ENCODE measurements at places on chromosomes 16 and 17.

DNA sequence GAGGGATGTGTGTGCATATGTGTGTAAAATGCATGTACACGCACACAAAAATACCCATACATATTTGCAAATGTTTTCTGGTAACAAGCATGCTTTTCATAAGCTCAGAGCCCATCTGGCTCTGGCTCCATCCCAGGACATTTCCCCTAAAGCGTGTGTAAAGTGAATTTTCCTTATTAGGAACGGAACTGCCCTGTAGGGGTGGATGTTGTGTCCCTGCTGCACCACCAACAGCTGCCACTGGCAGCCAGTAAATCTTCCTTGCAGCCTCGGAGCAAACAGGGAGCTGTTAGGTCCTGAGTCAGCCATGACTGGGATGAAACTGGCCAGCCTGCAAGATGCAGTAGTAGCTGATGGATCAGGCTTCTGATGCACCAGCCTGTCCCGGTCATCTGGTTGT, 393.5 kb downstream of the UTP18 start:
- DNase-seq: no peak

DNA sequence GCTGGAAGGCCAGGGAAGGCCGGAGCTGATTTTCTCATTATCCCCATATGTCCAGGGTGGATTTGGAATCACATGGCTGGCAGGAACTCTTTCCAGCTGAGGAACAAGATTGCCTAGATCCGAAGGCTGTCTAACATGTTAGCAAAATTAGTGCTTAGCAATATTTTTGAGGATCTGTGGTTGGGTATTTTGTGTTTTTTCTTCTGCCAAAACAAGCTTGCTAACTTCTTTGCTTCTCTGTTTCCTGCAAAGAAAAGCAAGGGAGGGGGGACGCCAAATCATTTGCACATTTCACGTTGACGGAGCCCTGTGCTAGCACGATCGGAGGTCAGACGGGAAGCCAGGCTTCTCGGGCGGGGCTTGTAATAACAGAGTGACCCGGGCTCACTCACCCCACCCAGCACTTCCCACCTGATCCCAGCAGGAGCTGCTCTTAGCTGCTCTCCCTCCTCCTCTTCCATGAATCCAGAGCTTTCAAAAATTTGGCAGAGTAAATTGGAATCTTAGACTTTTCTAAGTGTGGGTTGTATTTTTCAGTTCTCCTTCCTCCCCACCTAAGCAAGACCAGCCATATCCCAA, 33.3 kb upstream of the FOXF1 start:
- DNase-seq: no peak

DNA sequence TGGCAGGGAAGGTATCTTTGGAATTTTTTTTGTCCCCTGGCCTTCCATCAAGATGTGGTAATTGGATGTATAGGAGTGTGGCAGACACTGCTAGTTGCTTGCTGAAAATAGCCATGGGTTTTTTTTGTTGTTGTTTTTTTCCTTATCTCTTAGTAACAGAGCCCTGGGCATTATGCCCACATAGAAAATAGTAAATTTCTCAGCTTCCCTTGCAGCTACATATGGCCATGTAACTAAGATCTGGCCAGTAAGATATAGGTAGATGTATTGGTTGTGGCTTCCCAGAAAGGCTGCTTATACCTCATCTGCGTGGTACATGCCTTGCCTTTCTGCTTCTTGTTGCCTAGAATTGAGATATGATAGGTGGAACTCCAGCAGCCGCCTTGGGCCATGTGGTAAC, 349.9 kb downstream of the CPPED1 start:
- no peak for DNase-seq

DNA sequence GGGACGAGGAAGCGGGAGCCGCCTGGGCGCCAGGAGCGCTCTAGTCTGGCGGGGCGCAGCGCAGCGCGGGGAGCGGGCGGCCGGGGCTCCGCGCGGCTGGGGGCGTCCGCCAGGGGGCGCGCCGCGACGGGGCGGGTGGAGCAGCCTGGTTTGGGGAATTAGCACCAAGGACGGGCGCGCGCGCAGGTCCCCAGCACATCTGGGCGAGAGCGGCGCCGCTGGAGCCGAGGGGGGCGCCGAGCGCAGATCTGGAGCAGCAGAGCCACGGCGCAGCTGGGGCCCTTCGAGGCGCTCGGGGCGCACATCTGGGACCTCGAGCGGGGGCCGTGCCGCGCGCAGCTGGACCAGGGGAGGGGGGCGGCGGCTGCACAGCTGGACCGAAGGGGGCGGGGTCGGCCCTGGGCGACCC, at the start of gene NXPH3:
TSS of gene NXPH3 (plus strand) at position 193 of the 409 bp plus-strand sequence. CDS start 349 bp downstream, outside the sequence.
- DNase-seq: peak; percentile 86

- DNase-seq: no peak
Measured at GRCh38 chr17:63382826-63383225, 63.3 kb downstream of the CYB561 start.

DNA sequence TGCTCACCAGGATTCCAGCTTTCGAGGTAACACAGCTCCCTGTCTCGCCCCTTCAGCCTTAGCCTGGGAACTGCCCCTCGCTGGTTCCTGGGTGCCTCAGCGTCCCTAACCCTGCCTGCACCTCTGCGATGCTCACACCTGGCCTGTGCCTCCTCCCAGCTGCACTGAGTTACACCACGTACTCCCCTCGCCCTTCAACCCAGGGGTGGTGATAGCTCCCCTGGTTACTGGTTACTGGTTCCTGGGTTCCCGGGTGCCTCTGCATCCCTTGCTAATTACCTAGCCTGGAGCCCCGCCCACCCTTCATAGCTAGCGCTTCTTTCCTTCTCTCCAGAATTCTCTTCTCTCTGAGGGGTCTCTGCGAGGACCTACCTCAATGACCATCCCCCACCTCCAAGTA, 65.3 kb upstream of the PLCG2 start:
- DNase-seq: no peak

DNA sequence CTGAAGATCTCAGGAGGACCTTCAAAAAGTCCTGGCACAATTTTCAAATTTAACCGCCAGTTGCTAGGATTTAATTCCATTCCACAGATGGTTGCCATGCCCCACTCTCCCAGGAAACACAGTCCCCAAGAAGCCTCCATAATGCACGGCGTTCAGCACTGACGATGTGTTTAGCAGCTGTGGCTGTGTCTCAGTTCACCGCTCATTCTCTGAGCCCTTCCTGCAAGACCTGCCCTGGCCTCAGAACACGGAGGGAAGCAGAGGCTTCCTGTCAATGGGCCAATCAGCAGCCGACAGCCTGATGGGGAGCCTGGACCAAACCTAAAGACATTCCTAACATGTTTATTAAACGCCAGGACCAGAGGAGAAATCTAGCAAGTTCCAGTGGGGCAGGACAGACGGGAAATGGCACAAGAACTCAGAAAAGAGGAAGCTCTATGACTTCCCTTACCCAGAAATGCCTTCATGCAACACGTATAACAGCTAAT, 4.9 kb downstream of the MYLK3 start:
- no peak for DNase-seq

DNA sequence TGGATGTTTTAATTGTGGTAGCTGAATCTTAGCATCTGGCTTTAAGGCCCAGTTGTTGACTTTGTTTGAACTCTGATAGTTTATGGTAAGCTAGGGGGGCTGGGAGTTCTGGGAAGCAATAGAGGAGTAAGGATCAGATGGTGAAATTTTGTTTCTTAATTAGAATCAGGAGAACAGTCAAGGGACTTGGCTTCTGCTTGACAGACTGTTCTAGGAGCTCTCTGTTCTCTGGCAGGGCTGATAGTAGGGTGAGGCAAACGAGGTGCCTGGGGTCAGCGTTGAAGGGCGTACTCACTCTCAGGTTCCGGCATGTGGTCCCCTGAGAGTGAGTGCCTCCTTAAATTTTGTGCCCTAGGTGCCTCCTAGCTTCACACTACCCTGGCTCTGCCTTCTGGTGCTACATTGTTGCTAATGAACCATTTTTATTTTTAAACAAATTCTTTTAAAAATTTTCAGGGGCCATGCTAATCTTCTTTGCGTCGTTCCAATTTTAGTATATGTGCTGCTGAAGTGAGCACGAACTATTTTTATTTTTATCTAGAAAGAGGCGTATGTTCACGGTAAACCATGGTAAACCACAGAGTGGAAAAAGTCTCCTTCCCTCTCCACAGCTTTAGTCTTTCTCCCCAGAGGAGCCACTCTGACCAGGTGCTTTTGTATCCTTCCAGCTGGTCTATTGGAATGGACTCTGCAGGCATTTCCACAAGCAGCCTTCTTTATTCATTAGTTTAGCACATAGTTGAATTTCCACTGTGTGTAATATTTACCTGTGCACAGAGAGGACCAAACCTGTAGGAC, 19.7 kb downstream of the SLC7A6 start:
- peak; percentile 59 for DNase-seq

Measured in heart left ventricle (tissue), 16 donors.